ENCODE measurements at places on chromosomes 4 and X.

DNA sequence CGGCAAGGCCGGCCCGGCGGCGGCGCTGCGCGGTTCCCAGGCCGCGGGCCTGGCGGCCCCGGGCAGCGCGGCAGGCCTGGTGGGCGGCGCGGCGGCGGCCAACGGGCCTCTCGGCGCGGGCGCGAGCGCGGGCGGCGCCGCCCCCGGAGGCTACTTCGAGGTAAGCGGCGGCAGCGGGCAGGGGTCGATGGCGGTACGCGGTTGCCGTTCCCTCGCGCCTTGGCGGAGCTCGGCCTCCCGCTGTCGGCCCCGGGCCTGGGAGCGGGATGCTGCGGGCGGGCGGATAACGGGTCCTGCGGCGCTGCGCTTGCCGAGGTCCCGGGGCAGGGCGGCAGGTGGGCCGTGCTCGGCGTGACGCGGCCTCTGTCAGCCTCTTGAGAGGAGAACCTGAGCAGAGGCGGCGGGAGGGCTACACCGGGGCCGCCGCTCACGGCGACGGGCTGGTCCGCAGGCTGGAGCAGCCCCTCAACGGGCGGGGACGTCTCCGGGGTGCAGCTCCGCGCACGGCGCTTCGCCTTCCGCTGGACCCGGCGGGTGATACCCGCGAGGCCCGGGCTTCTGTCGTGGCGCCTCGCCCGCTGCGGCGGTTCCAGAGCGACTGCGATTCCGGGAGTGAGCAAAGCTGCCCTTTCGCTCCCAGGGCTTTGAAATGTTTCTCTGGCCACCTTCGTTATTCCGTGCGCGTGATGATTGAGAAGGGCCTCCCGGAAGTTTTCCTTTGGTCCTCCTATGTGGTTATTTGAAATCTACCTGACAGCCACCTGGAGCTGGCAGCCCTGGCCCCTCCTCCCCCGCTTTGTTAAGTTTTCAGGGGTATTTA is 774 bp downstream of the FAM193A start:
- DNase-seq = peak; percentile 23

GRCh38 chr4:184444215-184444952 is 30.0 kb downstream of the IRF2 start:
- no peak for DNase-seq

GRCh38 chrX:9988762-9989161 is 21.6 kb downstream of the CLDN34 start:
- no peak for DNase-seq

- no peak for DNase-seq
Observed at GRCh38 chrX:104325213-104325585, 70.5 kb upstream of the ESX1 start.

DNA sequence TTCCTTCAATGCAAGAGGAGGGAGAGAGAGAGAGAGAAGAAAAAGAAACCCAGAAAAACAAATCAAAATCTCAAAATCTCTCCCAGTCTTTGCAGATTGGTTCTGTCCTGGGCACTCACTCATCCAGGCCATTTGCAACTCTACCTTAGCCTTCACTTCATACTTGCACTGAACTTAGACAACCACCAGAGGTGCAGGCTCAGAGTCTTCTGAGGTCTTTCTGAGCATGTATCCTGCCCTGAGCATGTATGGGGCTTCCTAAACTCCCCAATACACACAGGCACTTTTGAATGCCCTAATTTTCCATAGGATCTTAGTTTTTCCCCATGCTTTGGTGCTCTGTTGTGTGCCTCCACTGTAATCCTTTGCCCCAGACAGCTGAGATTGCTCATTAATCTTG is 2.9 kb downstream of the CFI start:
- DNase-seq = no peak

GRCh38 chr4:22187203-22187820 is 238.7 kb upstream of the KCNIP4 start:
- no peak for DNase-seq

DNA sequence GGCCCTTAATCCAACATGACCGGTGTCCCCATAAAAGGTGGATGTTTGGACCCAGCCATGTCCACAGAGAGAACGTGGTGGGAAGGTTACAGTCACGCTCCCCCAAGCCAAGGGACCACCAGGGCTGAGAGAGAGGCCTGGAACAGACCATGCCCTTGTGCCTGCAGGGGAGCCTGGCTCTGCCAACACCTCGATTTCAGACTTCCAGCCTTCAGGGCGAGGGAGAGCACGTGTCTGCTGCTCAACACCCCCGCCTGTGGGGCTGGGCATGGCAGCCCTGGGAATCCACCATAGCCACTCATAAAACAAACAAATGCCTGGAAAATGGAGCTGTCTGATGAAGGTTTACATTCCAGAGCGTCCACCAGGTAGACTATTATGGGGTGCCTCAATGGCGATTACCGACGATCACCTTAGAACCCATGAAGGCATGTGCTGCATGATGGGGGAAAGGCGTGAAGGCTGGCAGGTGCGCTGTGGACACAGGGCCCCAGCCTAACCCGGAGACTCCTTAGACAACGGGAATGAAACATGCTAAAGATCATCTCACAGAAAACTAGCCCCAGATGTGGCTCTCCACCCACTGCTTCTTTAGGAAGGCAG is 42.3 kb upstream of the HMX1 start:
- no peak for DNase-seq

GRCh38 chr4:47071901-47072341 is 40.6 kb downstream of the GABRB1 start:
- no peak for DNase-seq

DNA sequence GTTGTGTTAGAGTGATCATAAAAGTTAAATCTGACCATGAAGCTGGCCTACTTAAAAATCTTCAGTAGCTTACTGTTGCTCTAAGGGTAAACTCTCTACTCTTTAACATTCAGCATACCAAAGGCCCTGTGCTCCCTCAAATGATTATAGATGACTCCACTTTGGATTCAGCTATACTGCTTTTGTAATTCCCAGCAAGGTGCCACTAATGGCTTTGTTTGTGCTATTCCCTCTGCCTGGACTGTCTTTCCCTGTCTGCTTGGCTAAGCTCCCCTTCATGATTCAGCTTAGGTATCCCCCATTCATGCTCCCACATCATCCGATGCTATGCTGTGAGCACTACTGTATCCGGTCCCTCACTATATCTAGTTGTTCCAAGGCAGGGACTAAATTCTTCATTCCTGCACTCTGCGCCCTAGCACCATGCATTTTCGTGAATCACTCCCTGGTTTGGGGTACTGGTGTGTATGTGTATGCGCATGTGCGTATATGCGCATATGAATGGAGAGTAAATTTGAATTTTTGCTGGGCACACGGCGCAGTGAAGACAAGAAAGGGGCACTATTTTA is 453 bp upstream of the PBDC1 start:
- DNase-seq = no peak

Measured in stimulated activated CD8-positive, alpha-beta memory T cell treated with anti-CD3 and anti-CD28 coated beads, Interleukin-4, amount 100 ng/mL, for 4 hours (primary cell).